Sciatic nerve (tissue), 2 donors: ENCODE measurements at places on chromosomes 16 and 17. TPM values are rescaled to one million over a fixed set of nuclear protein-coding genes. Genes with fewer than 3 reads are reported as not detected.

GRCh38 chr16:70552675-70553074 is 29.1 kb downstream of the SF3B3 start:
- DNase-seq: no peak

DNA sequence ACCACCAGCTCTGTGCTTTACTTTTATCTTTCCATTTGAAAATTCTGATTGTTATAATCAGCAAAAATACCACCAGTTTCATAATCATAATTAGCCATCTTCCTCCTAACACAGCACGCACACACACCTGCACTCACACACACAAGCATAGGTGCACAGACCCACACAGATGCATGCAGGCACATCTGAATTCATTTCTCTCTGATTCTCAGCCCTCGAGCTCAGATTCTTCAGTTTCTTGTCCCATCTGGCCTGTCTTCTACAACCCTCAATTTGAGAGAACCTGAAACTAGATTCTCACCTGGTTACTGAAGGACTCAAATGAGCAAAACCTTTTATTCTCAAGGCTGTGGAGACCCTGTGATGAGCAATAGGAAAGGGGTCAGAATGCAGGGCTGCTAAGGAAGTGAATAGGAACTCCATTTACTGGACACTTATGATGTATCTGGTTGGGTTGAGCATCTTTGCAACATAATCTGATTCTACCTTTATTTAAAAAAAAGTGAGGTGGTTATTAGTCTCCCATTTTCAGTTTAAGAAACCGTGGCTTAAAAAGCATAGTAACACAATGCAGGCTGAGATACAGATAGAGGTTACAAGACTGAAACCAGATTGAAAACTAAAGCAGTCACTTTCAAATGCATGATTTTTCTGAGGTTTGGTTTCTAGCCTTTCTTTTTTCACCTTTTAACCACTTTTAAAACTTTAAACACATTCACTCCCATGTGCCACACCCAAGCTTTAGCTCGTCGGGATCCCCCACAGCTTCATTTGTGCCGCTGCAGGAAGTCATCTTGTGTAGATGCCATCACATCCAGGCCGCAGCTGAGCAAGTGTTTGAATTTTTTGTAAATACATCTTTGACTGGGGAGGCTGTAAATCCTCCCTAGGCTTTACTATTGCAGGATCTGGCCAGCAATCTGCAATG is 9.4 kb downstream of the KRT33A start:
- no peak for DNase-seq

- no peak for DNase-seq
These were observed 3.9 kb downstream of the CARMIL2 start for GRCh38 chr16:67648764-67649407.

- no peak for DNase-seq
These were observed 19.8 kb downstream of the SLC7A5 start for GRCh38 chr16:87849419-87850008.

DNA sequence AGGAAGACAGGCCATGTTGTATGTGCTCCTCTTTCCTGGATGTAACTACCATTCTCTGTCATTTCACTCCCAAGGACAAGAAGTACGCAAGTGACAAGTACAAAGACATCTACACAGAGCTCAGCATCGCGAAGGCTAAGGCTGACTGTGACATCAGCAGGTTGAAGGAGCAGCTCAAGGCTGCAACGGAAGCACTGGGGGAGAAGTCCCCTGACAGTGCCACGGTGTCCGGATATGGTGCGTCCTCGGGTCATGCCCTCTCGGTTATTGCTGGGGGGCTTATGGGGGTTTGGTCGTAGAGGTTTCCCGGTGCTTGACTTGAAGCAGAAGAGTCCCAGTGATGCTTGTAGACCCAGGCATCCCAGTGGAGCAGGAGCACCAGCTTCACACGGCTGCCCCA is 29.0 kb downstream of the PLD6 start:
- no peak for DNase-seq

Gene CFDP1
- 73.7 TPM for total RNA-seq

DNA sequence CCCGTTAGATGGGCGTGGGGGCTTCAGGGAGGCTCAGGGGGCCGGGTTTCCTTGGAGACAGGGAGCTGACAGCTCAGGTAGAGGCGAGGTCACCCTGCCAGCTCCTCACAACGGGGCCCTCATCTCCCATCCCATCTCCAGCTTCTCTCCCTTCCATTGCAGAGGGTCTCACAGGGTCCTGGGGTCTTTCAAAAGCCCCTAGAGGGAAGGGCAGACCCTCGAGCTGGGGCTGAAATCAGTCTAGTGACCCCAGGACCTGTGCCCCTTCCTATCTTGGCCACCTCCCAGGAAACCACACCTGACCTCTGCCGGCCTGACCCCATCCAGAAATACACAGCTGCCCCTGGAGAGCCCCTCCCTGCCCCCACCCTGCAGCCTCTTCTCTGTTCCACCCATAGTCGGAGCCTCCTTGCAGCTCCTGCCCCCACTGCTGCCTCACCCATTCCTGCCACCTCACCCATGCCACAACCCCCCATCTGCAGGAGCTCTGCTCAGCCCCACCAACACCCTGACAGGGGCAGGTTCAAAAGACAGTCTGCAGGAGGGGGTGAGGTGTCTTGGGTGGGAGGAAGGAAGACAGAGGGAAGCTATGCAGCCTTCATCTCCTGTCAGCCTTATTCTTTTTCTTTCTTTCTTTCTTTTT is 23.4 kb downstream of the PIK3R5 start:
- DNase-seq: no peak
